ENCODE measurements at places on chromosomes 1 and 21. TPM values are rescaled to one million over a fixed set of nuclear protein-coding genes. Genes with fewer than 3 reads are reported as not detected.
A peak's percentile ranks its signal among the peaks of the same experiment; 100 is the strongest.

The GPR161 gene
- polyA plus RNA-seq, result 20.0 TPM

DNA sequence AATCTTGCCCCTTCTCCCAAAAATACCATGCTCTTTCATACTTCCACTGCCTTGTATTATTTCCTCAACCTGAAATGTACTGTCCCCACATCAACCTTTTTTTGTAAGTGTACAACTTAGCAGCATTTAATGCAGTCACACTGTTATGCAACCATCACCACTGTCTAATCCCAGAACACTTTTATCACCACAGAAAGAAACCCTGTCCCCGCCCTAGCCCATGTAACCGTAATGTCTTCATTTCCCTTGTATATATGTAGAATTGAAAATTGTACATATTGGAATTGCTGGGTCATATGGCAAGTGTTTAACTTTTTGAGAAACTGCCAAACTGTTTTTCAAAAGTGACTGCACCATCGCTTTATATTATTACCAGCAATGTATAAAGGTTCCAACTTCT lies 37.4 kb downstream of the PTP4A2 start:
- no peak for DNase-seq

GRCh38 chr1:90347366-90347765 lies 352.5 kb downstream of the ZNF326 start:
- DNase-seq, result no peak

The HLX gene
- polyA plus RNA-seq, result 12.0 TPM

GRCh38 chr1:43969746-43970466 lies at the start of gene DPH2:
DPH2 (plus strand) TSS chr1:43970010; CDS start chr1:43970176, 166 bp downstream.
- DNase-seq, result peak; percentile 87

DNA sequence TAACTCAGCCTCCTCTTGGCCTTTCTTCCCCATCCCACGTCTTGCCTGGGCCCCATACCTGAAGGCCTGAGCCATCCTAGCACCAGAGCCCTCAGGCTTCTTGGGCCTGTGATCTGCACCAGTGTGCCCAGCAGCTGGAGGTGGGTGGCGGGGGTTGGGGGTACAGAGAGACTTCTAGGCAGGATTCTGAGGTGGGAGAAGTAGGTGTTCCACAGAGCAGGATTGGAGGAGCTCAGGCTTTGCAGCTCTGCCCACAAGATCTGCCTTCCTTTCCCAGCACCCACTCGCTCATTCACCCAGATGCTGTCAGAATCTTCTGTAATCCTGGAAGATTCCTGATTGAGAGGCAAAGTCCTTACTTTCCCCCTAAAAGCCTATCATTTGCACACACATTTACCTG lies 10.0 kb upstream of the GJB5 start:
- no peak for DNase-seq

- DNase-seq, result no peak
Observed at GRCh38 chr1:194734970-194735369, 1548.6 kb upstream of the B3GALT2 start.

DNA sequence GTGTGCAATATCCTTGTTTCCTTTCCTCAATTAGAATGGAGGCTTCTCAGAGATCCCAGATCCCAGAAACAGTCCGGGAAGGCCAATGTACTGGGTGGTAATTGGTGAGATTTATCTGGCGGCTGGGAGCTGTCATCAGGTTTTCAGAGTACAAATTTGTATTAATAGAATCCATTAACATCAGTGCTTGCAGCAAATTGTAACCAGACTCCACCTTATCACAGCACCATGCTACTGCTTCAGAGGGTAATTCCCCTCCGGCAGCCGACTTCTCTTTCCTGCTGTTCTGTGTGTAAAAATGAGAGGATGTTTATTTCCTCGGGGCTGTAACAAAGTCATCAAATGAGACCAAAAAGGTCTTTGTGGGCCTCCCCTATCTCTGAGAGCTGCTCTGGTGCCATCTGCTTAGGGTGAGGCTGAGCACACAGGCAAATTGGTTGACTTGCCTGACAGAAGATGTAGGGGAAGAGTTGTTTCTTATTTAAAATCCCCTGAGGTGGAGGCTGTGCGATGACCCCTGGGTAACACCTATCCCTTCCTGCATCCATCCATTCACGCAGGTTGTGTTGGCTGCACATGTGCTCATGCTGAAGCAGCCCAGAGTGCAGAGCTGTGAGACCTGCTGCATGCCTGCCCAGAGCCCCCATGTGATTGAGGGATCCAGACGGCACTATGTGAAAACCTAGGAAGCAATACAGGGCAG lies 19.2 kb downstream of the NFASC start:
- no peak for DNase-seq

GRCh38 chr1:179164494-179164893 lies 65.0 kb downstream of the ABL2 start:
- DNase-seq, result no peak

GRCh38 chr21:32256873-32257620 lies 21.8 kb downstream of the MIS18A start:
- DNase-seq, result no peak

The NEXN gene
- polyA plus RNA-seq, result 13.6 TPM

DNA sequence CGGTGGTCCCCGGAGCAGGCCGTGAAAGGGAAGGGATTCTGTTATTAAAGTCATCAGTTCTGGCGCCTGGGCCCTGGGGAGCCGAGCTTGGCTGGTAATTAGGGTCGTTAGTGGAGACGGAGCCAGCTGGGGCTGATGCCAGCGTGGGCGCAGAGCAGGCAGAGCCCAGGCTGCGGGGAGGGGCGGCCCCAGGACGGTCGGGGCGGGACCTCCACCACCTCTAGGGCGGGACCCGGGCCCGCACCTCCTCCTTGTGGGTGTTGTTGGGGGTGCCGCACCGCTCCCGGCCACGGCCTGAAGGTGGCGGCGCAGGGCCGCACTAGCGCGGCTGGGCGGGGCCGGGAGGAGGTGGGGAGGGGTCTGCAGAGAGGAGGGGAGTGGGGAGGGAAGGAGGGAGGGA lies 470.6 kb downstream of the PTPRU start:
- DNase-seq, result no peak

- no peak for DNase-seq
Observed at GRCh38 chr1:150512846-150513245, 2.7 kb upstream of the FALEC start.
